RWPE1 (cell line): ENCODE measurements at places on chromosomes 7 and 10.
A peak's percentile ranks its signal among the peaks of the same experiment; 100 is the strongest.

- no peak for DNase-seq
These were observed 190.4 kb downstream of the GPR37 start for GRCh38 chr7:124575176-124575575.

DNA sequence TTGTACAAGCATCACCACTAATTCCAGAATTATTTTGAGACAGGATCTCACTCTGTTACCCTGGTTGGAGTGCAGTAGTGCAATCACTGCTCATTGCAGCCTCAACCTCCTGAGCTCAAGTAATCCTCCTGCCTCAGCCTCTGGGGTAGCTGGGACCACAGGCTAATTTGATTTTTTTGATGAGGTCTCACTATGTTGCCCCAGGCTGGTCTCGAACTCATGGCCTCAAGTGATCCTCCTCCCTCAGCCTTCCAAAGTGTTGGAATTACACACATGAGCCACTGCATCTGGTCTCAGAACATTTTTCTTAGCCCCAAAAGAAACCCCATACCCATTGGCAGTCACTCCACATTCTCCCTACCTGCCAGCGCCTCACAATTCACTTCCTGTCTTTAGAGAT is 3.5 kb upstream of the WBP1L start:
- no peak for DNase-seq

GRCh38 chr10:70479626-70480238 is 1.2 kb downstream of the PALD1 start:
- no peak for DNase-seq

- DNase-seq, result no peak
These were observed 217.3 kb downstream of the RPS24 start for GRCh38 chr10:78251016-78251385.

GRCh38 chr10:50991456-50992355 is 82.6 kb upstream of the PRKG1 start:
- DNase-seq, result no peak

- no peak for DNase-seq
These were observed 22.4 kb downstream of the MTURN start for GRCh38 chr7:30157204-30157603.

- no peak for DNase-seq
These were observed 40.5 kb upstream of the HSPB1 start for GRCh38 chr7:76261931-76262330.

- DNase-seq, result no peak
These were observed 4.1 kb downstream of the ATG9B start for GRCh38 chr7:151020231-151020630.

GRCh38 chr10:22824984-22825383 is 102.9 kb upstream of the ARMC3 start:
- DNase-seq, result peak; percentile 53

GRCh38 chr10:128633864-128634540 is 507.8 kb upstream of the MKI67 start:
- no peak for DNase-seq

DNA sequence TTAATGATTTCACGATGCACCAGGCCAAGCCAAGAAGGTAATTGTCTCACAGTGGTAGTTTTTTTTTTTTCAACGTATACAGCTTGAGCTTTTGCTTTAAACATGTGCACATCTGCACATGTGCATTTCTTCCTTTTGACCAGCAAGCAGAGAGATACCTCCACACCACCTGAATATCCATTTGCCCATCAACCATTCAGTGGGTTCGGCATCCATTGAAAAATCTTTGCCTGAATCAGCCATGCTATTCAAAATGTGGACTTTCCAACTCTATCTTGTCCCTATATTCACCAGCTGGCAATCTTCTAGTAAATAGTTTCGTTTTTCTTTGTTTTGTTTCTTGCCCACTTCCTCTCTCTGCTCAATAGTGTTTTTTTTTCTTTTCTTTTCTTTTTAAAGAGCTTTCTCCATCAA is 7.7 kb upstream of the TRA2A start:
- DNase-seq, result no peak

DNA sequence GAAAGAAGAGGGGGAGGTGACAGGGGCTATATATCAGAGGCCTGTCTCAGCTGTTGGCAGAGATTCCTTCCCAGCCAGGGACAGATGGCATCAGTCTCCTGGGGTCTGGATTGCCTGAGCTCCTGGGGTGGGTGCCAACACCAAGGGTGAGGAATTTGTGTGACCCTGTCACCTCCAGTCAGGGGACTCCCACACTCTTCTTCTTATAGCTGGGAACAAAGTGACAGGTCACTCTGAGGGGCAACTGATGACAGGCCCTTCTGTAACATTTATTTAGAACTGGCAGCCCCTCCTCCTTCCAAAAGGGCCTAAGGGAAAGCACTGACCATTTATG is 53.7 kb upstream of the DUSP5 start:
- no peak for DNase-seq

- DNase-seq, result no peak
These were observed 25.6 kb downstream of the BLVRA start for GRCh38 chr7:43784030-43784584.

- DNase-seq, result no peak
These were observed 16.5 kb downstream of the DENND11 start for GRCh38 chr7:141685285-141686023.

GRCh38 chr7:101015626-101016025 is 4.3 kb upstream of the MUC17 start:
- DNase-seq, result no peak

DNA sequence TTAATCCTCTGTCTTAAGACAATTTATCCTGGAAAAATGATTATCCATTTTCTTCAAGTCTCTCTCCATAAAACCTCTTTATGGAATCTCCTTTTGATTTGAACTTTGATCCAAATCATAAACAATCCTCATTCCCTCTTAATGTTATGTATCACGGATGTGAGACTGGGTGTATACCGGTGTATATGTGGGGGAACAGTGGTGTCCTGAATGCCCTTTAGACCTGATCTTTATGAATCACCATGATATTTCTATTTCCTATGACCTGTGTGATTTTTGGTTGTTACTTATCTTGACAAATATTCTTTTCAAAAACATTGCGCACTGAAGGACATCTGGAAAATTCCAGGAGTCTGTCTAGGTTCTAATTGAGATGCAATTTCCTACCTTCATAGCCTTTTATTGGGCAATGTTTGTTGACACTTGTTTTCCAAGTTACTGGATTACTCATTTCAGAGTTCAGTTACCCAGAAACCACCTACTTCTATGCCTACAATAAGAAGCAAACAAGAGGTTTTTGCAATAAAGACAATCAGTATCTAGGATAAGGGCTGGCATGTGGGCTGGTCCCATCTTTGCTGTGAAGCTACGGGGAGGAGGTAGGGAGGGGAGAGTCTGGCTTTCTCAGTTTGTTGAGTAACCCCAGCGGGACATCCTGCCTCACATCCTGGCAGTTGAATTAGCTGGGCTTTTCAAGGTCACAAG is 190.4 kb downstream of the CTTNBP2 start:
- no peak for DNase-seq

DNA sequence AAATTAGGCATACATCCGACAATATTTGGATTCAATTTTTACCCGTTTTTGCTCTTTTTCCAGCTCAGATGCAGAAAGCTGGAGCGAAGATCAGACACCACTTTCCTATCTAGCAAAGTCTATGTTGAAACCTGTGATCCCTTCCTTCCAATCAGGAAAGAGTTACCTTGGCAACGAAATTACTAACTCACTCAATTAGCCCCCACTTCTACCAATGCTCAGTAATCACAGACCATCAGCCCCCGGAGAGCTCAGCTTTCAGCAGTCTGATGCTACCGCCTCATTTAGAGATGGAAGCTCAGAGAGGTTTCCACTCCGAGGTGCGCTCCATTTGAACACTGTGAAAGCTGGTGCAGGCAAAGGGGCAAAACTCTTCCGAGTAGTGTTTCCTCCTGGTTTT is 6.7 kb downstream of the FRAT1 start:
- DNase-seq, result no peak

- no peak for DNase-seq
These were observed 27.2 kb upstream of the JMJD1C start for GRCh38 chr10:63493004-63493403.

- DNase-seq, result no peak
These were observed 287.8 kb upstream of the IGFBP3 start for GRCh38 chr7:46208635-46209525.

DNA sequence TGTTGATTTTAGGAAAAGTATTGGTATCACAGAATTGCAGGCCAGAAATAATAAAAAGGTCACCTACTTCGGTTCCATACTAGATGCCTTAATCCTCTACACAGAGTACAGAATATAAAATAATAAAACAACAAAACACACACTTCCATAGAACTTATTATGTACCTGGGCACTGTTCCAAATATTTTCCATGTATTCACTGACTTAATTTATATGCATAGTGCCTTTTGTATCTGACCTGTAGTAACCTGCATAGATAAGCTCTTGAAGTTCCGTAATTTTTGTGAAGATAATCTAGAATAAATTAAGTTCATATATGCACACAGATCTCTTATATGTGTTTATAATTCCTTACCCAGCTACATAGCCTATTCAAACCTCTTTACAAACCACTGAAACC is 78.3 kb downstream of the RAPGEF5 start:
- DNase-seq, result no peak

DNA sequence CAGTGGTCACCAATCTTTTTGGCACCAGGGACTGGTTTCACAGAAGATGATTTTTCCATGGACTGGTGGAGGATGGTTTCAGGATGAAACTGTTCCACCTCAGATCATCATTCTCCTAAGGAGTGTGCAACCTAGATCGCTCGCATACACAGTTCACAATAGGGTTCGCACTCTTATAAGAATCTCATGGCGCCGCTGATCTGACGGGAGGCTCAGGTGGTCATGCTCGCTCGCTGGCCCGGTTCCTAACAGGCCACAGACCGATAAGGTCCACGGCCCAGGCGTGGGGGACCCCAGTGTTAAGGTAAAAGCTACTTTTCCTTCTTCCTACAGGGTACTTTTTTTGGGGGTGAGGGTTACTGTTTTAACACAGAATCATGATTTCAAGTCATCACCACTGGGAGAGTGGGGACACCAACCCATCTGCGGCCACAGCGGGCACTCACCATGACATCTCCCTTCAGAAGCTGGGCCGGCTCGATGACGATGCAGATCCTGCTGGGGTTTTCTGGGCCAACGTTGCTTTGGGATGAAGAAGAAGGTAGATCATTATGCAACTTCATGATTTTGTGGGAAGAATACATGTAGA is 170.5 kb downstream of the TNS3 start:
- no peak for DNase-seq

GRCh38 chr7:4879396-4880081 is 4.0 kb downstream of the RADIL start:
- no peak for DNase-seq

DNA sequence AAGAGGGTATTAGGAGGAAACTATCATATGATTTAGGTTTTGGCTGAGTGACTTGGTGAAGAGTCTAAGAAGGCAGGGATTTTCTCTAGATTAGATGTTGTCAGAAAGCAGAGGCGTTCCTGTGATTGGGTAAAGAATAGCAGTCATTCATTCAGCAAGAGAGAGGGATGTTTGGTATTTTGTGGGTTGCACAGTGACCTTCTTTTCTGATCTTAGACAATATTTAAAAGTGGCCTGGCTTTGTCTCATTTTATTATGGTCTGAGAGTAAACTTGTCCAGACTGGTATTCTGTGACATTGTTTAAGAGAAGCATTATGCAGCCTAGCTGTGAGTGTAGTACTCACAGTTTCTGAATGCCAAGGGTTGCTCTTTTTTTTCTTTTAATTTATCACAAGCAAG is 18.5 kb downstream of the HYAL4 start:
- no peak for DNase-seq

DNA sequence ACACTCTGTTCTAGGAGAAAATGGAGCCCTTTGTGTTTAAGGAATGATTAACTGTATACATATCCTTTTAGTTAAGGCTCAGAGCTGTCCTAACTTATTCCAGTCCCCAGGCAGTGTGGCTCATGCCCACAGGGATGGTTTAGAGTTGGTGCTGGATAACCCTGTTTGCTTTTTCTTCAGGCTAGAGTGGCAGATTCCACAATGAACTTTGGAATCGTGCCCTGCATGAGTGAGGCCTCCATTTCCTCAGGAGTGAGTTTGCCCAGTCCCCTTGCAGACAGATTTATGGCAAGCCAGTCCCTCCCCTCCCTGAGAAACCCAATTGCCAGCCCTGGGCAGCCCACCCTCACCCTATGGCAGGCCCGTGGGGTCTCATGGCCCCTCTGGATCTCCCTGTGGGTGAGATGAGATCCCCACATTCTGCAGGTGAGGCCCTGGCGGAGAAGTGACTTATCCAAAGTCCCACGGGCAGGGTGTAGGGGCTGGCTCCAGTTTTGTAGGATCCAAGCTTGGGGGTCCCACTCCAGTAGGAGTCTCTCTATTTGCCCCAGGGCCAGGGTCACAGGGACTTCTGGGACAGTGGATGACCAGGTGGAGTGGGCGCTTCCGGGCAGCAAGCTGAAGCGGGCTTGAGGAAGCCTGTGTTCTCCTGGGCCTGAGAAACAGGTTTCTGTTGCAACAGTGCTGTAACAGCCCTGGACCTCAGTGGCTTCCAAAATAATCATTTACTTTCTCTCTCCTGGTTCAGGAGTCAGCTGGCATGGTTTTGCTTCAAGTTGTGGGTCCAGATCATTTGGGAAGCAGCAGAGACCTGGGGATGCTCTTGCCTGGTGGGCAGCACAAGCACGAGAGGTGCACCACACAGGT is 9.0 kb upstream of the COMTD1 start:
- no peak for DNase-seq

- DNase-seq, result peak; percentile 30
These were observed 196.9 kb upstream of the RHOBTB1 start for GRCh38 chr10:61140765-61141392.

- no peak for DNase-seq
These were observed 221.2 kb downstream of the CCSER2 start for GRCh38 chr10:84549368-84550165.

- DNase-seq, result no peak
These were observed 28.2 kb downstream of the PDGFA start for GRCh38 chr7:491292-491957.

GRCh38 chr7:125218076-125218475 is 288.5 kb upstream of the POT1 start:
- no peak for DNase-seq

GRCh38 chr10:18151356-18151890 is 11.2 kb downstream of the CACNB2 start:
- DNase-seq, result no peak

DNA sequence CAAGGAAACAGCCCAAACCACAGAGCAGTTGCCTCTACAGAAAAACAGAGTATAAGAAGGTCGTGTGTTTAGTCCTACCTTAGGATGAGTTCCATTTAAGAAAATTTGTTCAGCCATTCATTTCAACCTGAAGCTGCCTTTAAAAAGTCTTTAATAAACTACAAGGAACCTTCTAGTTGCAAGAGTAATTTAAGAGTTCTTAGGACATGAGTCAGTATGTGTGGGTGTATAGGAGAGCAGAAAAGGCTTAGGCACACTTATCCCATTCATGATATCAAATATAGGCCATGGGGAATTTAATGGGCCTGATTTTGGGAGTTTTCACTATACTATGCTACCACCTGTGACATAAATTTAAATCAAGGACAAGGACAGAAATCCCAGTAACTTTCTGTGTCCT is 496.8 kb downstream of the TFEC start:
- DNase-seq, result no peak
